ENCODE measurements at places on chromosomes 1 and 21.

- DNase-seq, result no peak
These were observed at the start of gene CD2 for GRCh38 chr1:116754198-116754977. TSS of gene CD2 (plus strand) at chr1:116754430. CDS start at chr1:116754493, 63 bp downstream.

- DNase-seq, result no peak
These were observed 149.1 kb downstream of the ZNF281 start for GRCh38 chr1:200260597-200261335.

GRCh38 chr1:150094734-150095265 is 27.2 kb downstream of the VPS45 start:
- DNase-seq, result no peak

DNA sequence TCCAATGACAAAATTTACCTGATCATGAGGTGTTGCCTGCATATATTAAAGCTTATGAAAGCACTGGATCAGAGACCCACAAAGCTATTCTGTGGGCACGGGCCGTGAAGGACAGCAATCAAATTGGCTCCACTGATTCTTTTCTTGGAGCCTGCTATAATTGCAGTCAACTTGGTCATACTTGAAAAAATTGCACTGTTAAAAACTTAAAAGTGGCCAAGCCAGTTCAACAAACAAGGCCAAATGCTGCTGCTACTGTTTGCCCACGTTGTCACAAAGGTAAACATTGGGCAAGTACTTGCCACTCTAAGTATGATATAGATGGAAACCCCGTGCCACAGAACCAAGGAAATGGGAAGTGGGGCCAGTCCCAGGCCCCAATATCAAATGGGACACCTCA is 37.8 kb downstream of the CYP4A11 start:
- no peak for DNase-seq

GRCh38 chr21:43188592-43189210 is 19.9 kb downstream of the CRYAA start:
- DNase-seq, result no peak

- no peak for DNase-seq
These were observed 22.4 kb upstream of the COL6A1 start for GRCh38 chr21:45959182-45959581.

DNA sequence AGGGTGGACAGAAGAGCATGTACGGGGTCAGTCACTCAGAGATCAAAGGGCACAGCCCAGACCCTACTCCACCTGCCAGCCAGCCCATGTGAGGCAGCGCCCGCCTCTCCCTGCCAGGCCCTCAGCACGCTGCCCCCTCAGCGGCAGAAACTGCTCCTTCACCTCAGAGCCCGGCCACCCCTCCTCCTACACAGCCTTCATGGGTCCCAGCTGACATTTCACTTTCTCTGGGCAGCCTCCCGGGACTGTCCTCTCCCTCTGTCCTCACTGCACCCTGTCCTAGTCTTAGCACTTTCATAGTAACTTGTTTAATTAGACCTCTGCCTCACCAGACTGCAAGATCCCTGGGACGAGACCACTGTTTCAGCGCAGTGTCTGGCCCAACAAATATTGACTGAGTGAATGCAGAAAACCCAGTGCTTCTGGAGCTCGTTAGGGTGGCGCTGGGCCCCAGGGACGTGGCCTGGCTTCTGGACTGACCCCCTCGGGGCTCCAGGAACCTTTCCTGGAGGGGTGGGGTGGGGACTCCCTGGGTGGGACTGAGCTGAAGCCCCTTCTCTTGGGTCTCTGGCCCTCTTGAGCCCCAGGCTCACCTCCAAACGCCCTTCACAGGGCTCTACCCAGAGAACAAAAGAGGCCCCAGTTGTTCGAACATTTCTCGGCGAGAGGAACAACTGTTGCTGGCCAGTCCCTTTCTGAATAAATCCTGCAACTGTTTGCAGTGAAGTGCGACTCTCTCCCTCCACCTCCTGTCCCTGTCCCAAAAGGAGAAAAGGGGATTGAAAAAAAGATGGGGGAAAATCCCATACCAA is 114.9 kb downstream of the CASZ1 start:
- DNase-seq, result no peak

- DNase-seq, result no peak
These were observed 74.6 kb downstream of the USP24 start for GRCh38 chr1:55140546-55140983.

DNA sequence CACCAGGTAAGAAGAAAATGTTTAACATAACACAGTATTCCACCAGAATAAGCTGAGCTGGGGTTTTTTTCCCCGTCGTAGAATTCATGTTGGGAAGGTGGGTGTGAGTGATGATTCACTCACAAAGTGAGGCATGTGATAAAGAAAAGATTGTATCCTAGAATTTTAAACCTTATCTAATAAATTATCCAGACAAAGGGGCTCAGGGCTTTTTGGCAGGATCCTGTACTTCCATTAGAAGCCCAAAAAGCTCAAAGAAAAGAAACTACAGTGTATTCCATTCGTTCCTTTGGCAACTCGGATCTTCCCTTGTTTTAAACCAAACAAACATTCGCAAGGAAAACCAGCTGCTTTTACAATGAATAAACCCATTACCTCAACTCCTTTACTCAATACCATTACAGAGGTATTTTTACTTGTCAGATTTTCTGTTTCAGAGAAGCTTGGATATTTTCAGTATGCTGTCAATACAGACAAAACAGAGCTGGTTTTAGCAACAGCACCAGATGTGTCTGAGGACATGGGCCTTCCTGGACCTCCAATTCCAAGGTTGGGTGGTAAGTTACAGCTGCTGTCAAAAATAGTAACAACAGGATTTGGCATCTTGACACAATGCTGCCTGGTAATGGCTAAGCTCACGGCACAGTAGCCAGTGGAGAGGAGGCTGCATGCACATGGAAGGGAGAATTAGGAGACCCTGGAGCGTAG is 159.9 kb upstream of the RUNX1 start:
- no peak for DNase-seq

DNA sequence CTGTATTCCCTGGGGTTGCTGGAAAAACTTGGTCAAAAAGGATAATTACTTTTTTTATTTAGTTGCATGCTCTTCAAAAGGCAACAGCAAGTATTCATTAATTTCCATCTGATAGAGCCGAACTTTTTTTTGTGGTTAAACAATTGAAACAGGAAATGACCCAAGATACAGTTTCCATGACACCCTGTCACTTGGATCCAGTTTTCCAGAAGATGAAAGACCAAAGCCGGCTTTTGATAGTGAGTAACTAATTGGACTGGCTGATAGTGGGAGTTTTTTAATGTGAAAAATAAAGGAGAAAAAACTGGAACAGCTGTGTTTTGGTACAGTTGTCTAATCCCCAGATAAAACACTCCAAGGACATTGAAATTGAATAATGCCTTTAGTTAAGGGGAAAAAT is 33.0 kb downstream of the CACHD1 start:
- no peak for DNase-seq

DNA sequence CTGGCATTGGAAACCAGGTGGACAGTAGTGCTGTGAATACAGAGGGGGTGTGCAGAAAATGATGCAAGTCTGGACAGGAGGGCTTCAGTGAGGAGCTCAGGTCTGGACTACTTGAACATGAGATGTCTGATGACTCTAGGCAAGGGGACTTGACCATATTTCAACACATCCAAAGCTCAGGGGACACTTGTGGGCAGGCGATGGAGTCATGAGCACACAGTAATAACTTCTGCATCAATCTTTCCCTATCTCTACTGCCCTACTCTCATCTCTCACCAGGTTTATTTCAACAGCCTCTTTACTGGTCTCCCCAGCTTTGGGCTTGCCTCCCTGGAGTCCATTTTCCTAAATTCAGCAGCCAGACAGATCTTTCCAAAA is 21.9 kb downstream of the FMO2 start:
- DNase-seq, result no peak

DNA sequence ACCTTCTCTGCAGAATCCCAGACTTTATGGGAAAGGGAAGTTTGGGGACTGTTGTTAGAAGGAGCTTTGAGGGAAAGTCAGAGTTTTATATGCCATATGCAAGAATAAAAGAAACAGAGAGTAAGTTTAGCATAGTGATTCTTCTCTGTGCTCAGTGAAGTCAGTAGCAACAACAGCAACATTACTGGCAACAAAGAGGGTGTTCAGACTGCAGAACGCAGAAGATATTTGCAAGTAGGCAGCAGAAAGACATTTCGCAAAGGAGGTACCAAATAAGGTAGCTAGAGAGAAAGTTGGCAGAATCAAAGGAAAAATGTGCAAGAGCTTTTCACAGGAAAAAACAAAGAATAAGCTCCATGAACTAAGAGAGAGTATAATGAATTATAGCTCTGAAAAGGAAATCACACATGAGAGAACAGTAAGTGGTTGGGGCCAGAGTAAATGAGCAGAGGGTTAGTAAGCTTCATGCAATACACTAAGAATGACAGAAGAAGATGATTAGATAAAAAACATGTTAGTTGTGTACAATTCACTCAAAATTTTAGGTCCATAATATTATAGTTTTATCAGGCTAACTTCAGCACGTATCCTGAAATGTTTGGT is 98.1 kb downstream of the NEGR1 start:
- no peak for DNase-seq

- DNase-seq, result no peak
These were observed 7.6 kb upstream of the RASAL2 start for GRCh38 chr1:178086294-178086693.

GRCh38 chr1:61446531-61446991 is 278.4 kb downstream of the TM2D1 start:
- no peak for DNase-seq

GRCh38 chr1:44696101-44696500 is 21.6 kb downstream of the ARMH1 start:
- DNase-seq, result no peak

GRCh38 chr1:180199018-180199417 is 31.0 kb upstream of the LHX4 start:
- no peak for DNase-seq

DNA sequence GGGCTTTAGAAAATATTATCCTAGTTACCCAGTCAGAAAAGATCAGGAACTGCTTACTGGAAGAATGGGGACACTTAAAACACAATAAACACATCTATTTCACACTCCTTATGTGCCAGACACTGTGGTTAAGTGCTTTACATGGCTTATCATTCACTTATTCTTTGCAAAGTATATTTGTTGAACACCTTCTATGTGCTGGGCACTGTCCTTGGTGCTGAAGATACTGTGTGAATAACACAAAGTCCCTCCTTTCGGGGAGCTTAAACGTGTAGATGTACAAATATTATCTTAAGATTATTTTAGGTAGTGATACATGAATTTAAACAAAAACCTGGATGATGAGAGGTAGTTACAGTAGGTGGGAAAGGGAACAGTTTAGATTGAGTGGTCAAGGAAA is 169.3 kb downstream of the ST6GALNAC5 start:
- no peak for DNase-seq

GRCh38 chr1:207959141-207959825 is 48.4 kb upstream of the CD34 start:
- peak; percentile 24 for DNase-seq

GRCh38 chr1:66676613-66677298 is 75.5 kb upstream of the DYNLT5 start:
- no peak for DNase-seq

DNA sequence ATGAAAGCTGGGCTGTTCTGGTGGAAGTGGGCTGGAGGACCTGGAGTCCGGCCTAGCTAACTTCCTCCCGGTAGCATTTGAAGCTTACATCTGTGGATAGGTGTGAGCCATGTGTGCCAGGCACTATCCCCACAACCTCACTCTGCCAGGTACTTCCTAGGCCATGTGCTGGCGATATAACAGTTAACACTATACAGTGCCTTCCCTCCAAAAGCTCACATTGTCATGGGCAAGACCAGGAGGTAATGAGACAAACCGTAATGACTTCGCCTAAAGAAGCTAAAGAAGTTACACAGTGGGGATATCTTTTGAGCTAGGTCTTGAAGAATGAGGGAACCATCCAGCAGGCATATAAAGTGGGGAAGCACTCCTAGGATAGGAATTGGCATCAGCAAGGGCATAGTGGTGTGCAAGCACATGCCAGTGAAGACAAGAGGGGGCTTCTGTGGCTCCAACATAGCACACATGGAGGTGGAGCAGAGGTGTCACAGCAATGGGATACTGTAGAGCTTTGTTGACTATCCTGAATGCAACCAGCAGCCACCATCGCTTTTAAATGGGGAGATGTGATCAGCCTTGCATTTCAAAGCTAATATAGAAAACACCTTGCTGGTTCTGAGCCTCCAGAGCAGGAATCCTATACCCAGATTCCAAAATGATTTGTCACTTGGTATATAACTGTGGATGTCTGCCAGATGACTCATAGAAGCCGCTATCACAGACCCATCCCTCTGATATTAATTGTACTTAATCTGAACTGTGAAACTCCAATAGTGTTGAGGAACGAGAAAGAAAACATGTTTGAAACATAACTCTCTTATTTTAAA is 466.3 kb downstream of the LMO4 start:
- no peak for DNase-seq

DNA sequence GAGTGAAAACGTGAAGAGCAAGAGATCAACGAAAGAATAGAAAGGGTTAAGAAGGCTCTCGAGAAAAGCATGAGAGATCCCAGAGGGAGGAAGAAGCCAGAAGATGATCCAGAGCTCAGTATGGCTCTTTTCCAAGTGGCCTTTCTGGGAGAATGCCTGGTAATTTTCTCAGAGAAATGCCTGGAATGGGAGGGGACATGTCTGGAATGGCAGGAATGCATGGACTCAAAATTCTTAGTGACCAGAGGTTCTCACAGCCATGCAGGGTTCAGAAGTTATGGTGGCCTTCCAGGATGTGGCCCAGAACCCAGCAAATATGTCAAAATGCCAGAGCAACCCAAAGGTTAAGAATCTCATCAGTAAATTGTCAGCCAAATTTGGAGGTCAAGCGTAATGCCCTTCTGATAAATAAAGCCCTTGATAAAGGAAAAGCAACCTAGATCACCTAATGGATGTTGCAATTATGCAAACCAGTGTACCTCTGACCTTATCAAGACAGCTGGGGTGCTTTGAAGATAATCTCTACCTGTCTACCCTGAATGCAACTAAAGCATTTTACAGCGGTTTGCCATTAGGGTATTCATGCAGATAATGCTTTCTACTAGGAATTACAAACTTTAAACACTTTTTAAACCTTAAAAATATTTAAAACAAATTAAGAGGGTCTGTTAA is 53.1 kb downstream of the NBPF6 start:
- DNase-seq, result no peak

DNA sequence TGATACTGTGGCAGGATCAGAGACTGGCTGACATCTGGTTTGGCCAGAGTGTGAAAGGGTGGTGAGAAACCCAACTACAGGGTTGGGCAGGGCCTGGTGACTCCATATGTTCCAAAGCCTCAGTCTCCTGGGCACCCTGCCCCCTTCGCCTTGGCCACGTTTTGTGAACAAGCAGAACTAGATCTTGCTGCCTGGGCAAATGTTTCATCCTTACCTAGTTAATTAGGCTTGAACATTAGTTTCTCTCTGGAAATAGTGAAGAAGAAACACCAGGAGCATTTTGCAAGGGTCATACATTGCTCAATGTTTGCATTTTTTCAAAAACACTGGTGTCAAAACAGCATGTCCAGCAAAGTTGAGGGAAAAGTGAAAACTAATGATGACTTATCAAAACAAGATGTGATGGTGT is 60.5 kb downstream of the MAP3K7CL start:
- DNase-seq, result no peak

- no peak for DNase-seq
These were observed 8.7 kb upstream of the MDM4 start for GRCh38 chr1:204507317-204508105.

Measured in GM12892 (cell line).